ENCODE measurements at places on chromosomes 2 and 18. TPM values are rescaled to one million over a fixed set of nuclear protein-coding genes. Genes with fewer than 3 reads are reported as not detected.

The FIGN gene
- total RNA-seq, result 0.99 TPM

The EFEMP1 gene
- 3,607 TPM for total RNA-seq

The ZBTB7C gene
- total RNA-seq, result not detected

The AOX1 gene
- 3.4 TPM for total RNA-seq

The CHN1 gene
- total RNA-seq, result 17.3 TPM

The CCL20 gene
- total RNA-seq, result 1.1 TPM

The BOLL gene
- not detected for total RNA-seq

The FECH gene
- 49.4 TPM for total RNA-seq

The SIGLEC15 gene
- 0.13 TPM for total RNA-seq

The LYPD6B gene
- not detected for total RNA-seq

The GKN2 gene
- not detected for total RNA-seq

The DTNA gene
- 5.7 TPM for total RNA-seq

The ANKRD30BL gene
- total RNA-seq, result not detected

All from pulmonary artery endothelial cell (primary cell).